AG09319 (cell line): ENCODE measurements at places on chromosomes 4 and X.
A peak's percentile ranks its signal among the peaks of the same experiment; 100 is the strongest.

- DNase-seq = peak; percentile 46
These were observed 226.6 kb downstream of the NSUN7 start for GRCh38 chr4:40976343-40976742.

- no peak for DNase-seq
These were observed 6.4 kb upstream of the ANTXR2 start for GRCh38 chr4:80079255-80079923.

DNA sequence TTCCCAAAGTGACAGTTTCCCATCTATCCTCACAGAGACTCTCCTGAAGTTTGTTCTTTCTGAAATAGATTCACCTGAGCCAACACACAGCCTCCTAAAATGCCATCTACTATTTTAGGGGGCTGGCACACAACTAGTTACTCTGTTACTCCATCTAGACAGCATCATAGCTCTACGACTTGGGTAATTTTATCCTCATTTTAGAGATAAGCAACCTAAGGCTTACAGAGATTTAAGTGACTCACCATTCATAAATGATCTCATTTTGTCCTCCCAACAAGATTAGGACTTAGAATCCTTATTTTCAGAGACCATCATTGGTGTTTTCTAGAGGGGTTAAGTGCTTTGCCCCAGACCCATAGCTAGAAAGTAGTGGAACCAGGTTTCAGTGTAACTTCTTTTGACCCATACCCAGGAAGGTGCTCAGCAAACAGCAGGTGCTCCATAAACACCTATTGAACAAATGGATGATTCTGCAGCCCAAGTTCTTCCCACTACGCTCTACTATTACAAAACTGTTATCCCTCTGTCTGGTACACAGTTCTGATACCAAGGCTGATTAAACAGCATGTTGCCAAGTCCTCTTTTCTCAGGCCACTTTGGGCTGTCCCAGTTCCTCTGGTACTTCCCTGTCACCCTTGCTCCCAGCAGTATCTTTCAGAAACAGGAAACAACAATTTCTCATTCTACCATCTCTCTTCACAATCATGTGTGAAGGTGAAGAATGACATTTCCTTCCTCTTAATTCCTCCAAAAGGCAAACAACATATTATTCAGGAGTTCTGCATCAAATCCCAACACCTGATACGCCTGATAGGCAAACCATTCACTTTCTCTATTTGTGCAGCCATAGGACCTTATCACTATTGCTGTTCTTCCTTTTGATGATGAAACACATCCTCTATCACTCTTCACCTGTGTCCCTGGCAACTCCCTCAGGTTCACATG lies 304.7 kb upstream of the TAPT1 start:
- DNase-seq = no peak

DNA sequence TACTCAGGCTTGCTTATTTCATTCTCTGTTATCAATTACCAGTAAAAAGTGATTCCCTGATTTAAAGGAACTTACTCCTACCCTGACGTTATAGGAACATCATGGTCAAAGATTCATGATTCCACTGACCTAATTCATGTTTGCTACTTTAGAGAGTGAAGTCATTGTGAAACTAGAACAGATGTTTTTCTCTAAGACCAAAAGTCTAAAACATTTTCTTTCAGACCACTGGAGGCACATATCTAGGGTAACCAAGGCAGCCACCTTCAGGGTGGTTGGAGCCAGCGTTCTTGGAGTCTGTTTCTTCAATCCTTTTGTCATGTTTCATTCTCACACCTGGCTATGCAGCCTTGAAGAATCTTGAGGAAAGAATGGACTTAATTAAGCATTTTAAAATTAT lies 77.8 kb downstream of the GALNTL6 start:
- no peak for DNase-seq

- DNase-seq = no peak
These were observed 39.6 kb downstream of the DKK2 start for GRCh38 chr4:106996490-106996889.

GRCh38 chr4:17511509-17511949 lies 361 bp downstream of the QDPR start:
- no peak for DNase-seq

DNA sequence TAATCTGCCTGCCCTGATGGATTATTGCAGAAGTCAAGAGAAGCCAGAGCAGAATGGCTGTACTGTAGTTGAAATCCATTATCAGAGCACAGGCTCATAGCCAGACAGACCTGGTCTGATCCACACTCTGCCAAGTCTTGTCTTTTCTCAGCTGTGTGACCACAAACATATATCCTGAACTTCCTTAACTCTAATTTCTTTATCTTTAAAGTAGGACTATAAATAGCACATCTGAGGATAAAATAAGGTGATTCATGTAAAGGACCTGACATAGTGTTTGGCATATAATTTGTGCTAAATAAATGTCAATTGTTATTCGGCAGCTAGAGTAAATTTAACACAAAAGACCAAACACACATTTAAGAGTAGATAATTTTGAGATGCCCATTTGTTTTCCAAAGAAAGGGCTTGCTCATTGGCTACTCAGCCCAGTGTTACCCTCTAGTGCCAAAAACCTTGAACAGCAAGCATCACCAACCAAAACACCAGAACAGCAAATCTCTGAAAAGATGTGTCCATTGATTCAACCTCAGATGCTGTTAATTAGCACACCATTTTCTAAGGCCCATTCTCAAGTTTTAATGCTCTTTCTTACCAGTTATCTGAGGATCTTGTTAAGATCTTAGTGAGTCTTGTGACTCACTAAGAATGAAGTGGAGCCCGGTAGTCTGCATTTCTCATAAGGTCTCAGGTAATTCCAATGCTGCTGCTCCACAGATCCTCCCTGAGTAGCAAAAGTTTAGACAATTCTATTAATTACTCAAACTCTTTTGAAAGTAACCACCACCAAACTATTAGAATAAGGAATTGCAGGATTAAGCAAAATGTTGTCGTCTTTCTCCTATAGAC lies 108.8 kb downstream of the HHIP start:
- no peak for DNase-seq

DNA sequence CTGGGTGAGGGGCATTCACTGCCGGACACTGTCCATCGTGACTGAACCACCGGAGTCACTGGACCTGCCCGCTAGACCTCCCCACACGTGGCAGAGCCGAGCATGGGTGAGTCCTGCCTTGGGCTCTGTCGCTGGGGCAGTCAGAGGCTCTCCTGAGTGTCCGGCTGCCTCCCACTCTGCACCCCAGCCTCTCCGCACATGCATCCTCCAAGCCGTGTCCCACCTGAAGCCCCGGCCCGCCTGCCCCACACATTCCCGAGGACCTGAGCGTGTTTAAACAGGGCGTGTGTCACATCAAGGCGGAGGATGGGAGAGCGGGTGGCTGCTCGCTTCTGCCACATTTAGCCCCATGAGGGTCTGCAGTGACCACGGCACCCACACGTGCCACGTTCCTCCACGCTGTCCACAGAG lies 4.7 kb downstream of the CPLX1 start:
- DNase-seq = no peak

DNA sequence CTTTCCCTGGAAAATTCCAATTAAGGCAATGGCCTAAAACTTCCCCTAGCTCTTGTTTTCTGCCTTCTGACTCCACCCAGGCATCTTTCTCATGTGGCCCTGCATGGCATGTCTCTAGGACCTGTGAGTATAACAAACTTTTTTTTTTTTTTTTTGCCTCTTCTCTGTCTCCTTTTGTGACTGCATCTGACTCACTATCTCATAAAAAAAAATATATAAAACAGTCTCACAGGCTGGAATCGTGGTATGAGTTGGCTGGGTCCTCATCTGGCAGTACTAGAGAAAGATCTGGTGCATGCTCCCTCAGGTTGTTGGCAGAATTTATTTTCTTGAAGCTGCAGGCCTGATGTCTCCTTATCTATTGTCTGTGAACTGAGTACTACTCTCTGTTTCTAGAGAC lies 313.9 kb downstream of the TECRL start:
- DNase-seq = no peak

GRCh38 chrX:7972586-7972985 lies 45.4 kb upstream of the PNPLA4 start:
- no peak for DNase-seq

DNA sequence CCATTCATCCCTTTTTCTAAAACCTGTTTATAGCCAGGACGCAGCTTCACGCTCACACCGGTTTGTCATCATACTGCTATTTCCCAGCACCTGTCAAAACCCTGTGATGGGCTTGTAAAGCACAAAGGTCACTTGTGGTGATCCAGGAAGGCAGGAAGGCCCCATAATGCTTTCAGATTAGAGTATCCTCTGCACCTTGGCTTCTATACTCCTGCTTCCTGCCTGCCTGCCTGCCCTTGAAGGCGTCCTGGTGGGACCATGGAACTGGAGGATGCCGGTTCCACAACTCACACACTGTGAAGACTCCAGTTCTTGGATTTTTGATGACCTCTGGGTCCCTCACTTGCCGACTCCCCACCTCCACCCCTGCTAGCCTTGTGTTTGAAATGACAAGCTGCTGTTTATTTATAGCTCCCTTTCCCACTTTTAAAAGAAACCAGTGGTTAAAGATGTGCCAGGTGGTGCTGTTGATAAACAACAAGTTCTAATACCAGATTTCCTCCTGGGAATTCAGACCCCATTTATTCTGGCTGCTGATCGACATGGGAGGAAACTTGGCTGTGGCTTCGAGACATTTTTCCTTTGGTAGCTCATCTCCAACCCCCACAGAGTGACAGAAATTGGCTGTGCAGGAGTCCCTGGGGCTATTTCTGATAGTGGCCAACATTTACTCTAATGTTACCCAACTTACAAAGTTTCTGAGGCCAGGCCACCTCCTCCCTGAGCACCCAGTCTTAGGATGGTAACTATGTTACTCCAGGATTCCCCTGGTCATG lies 211.5 kb downstream of the KDR start:
- DNase-seq = no peak

DNA sequence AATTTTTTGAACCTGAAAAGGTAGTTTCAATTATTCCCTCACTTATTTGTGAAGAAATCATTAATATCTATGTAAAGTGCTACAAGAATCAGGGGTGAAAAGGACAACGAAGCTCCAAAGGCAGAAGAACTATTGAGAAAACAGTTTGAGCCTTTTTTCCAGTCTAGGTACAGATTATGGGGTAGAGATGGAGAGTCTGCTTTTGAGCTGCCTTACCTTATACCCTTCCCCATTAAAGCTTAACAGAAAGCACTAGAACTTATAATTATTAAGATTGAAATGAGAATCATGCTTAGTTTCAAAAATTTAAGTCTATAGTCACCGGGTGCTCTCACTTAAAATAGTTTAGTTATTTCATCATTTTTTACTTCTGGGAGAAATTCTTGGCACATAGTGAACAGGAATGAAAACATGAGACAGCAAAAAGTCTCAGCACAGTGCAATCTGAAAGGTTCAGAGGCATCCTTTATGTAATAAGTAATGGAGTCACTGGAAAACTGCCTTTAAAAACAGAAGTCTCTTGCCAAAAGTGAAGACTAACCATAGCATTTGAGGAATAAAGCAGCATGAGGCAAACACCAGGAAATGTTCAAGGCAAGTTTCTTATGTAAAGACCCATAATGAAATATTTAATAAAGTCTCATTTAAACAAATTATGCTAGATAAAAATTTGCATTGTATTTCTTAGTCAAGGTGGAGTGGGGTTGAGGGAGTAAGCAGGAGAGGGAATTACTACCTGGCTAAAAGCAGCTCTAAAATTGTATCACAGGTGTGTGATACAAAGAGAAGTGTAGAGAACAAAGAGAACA lies 5.1 kb upstream of the DCLK2 start:
- DNase-seq = peak; percentile 85

GRCh38 chrX:1741816-1742394 lies 127.0 kb downstream of the ASMT start:
- DNase-seq = no peak

- DNase-seq = no peak
These were observed 28.1 kb downstream of the ABLIM2 start for GRCh38 chr4:8130346-8131066.

DNA sequence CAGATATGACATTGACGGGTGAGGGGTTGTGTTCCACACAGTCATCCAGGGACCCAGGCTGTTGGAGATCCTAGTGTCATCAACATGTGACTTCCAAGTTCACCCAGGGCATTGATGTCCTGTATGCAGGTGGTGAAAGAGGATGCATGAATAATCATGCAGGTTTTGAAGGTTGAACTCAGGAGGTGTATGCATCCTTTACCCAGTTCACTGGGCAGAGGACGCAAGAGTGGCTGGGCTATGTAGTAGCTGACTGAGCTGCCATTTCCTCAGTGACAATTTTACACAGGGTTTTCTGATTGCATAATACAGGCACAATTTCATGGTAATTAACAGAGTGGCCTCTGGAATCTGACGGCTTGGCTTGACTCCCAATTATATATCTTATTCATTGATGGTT lies 323.0 kb downstream of the HS3ST1 start:
- no peak for DNase-seq

DNA sequence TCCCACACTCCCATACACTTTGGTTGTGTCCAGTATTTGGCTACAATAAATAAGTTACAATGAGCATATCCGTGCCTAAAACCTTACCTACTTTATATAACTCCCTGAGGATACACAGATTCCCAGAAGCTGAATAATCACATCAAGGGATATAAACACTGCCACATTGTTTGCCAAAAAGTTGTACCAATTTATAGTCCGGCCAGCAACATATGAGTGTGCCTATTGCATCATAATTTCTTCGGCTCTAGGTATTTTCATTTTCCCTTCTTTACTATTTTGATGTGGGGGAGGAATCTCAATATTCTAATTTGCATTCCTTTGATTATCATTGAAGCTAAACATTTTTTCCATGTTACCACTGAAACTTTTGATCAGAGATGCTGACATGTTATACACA lies 146.4 kb downstream of the PCDH19 start:
- DNase-seq = no peak

DNA sequence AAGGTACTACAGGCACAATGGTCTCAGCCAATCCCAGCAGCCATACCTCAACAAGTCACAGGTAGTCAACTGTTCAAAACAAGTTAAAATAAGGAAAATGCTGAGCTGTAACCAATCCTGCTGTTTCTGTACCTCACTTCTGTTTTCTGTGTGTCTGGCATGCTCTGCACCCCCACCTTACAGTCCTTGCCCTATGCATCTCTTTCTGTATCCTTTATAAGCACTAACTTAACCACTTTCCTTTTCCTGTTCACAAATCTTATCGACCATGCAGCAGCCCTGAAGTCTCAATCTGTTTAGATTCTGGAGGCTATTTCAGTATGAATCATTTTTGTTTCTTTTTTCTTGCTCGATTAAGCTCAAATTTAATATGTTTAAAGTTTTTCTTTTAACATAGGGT lies 12.5 kb upstream of the FAM13A start:
- DNase-seq = no peak

DNA sequence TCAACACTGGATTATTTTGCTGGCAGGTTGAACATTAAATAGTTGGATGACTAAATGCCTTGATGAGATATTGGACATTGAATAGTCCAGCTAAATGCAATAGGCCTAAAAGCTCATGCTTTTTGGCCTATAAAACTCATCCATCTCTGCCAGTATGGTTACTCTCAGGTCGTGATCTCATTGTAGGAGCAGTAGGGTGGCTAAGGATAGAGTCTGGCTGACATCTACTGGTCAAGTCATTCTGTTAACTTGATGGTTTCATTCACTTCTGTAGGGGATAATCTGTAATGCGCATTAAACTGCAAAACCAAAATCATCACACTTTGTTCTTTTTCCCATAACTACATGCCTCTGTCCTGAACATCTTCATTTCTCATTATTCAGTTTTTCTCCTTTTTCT lies 227.0 kb downstream of the DKK2 start:
- peak; percentile 34 for DNase-seq
